Naive B cell (primary cell): ENCODE measurements at places on chromosomes 2 and 18.

GRCh38 chr2:74259733-74260132 is 61.3 kb downstream of the MTHFD2 start:
- DNase-seq: no peak

DNA sequence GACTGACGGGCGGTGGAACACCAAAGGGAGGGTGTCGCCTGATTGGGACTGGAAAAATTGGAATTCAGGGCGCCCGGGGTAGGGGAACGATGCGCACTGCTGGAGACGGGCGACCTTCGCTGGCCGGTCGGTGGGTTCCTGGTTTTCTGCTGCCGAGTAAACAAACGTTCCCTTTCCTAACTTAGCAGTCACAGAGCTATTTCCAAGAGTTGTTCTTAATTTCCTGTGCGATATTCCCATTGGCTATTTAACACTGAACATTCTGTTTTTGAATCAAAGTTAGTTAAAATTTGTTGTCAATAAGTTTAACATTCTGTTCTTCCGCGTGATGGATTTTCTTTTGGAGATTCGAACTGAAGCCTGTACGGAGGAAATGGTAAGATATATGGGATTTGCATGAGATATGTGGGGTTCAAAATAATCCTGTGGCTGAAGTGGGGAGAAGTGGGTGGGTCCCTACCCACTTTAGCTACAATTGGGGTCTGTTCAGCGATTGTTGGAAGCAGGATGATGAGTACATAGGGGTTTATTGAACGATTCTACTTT is 862 bp downstream of the C18orf54 start:
- DNase-seq: peak; percentile 0

- DNase-seq: no peak
These were observed 220.9 kb upstream of the PID1 start for GRCh38 chr2:229492034-229492433.

- DNase-seq: no peak
These were observed 15.0 kb upstream of the BMPR2 start for GRCh38 chr2:202361108-202361507.

DNA sequence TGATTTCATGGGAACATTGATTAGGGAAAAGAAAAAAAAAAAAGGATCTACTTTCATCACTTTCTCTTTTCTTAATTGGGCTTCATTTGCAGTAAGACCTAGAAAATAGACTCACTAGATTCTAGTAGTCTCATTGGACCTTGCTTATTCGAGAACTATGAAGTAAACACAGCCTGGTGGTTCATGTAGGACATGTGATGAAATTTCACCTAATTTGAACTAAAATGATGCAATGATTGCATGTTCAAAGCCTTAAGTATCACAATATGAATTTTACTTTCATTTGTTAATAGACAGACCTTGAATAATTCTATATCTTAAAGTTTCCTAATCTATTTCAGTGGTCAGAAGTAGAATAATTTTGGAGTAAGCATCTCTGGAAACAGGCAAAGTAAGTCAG is 688.9 kb upstream of the NRXN1 start:
- no peak for DNase-seq

DNA sequence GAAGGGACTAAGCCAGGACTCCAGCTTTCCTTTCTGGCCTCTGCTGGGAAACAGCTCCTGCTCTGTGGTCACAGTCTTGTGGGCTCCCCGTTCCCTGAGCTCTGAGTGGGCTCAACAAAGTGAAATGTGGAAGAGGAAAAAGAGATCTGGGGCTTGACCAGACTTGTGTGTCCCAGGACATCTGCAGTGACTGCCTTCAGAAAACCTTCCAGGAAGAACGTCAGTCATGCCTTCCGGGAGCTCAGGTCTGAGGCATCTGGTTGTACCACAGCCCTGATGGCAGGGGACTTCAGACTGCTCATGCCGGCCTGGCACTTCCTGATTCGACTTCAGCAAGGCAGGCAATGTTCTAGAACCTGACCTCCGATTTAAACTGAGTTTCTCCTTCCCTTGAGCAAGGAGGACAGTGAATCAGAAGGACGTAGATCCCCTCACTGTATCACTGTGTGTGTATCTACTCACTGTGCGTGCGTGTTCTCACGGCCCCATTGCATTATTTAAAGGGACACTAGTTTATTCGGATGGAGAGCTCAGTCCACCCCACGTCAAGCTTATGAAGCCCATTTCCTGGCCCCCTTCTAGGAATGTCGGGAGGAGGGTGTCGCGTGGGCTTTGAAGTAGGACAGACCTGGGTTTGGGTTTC is 548 bp upstream of the FBLN7 start:
- no peak for DNase-seq

GRCh38 chr2:109611467-109612095 is 2.2 kb downstream of the SEPTIN10 start:
- DNase-seq: no peak

DNA sequence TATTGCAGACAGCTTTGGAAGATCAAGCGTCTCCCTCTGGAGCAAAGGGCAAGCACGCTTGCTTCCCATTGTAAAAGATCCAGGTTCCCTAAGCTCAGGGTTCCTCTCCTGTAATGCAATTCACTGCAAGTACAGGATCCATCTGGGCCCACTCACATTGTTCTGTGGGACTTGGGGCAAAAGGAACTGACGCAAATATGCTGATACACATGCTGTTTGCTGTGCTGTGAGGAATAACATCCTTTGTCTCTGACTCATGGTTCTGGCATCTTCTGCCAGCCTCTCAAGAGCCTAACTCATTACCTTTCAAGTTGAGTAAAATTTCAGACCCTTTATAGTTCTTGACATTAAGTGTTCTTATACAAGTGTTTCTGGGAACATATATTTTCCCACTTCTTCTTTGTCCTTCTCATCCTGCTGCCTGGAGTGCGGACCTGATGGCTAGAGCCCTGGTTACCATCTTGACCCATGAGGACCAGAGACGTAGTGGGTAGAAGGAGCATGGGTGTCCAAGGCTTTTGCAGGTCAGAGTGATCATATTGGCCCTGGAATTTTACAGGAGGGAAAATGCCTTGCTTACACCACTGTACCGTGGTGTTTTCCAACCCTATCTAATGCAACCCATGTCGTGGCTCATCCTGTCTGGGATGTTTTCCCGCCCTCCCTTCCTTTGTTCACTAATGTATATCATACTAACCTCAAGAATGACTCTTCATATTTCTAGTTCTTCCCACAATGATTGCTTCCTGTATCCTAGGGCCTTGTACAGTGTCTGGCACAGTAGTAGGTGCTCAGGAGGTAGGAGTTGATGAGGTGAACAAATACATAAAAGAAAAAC is 145.7 kb upstream of the GLI2 start:
- no peak for DNase-seq

DNA sequence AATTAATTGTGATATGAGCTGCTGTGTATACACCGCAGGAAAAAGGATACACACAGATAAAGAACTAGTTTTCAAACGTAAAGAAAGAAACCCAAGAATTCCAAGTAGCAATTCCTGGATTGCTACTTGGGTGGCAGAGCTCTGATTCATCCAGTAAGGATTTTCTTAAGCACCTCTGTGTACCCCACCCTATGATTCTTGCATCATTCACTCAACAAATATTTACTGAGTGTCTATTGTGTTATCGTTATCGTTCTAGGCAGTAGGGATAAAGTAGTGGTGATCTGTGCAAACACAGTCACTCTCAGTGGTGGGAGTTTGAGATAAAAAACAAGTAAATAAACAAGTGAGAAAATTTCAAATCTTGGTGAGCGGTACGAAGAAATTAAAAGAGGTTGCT is 4.9 kb upstream of the TMEM200C start:
- DNase-seq: no peak

GRCh38 chr2:19929226-19929625 is 27.4 kb upstream of the TTC32 start:
- DNase-seq: no peak

DNA sequence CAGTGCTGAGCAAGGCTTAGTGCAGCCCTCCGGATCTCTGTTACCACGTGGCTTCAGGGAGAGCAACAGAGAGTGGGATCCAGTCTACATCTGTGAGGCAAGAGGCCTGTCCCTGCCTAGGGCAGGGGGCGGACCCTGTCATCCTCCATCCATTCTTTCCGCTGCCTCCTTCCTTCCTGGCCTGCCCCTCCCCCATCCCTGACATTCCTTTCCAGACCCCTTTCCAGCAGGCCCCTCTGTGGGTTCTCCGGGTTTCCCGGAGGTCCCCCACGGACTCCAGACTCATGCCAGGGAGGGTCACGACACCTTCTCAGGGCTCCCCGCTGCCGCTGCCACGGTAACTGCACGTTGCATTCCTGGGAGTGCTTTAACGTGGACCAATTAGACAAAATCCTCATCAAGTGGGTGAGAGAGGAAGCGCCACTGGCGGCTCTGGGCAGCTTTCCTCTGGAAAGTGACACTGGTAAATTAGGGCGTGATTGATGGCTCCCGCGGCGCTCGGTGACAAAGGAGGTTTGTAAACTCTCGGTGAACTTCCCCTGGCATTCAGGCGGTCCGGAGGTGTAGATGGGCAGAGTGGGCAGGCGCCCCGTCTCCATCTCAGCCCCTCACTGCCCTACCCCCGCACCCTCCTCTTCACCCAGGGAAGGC is 11.4 kb downstream of the ATOH8 start:
- DNase-seq: no peak

DNA sequence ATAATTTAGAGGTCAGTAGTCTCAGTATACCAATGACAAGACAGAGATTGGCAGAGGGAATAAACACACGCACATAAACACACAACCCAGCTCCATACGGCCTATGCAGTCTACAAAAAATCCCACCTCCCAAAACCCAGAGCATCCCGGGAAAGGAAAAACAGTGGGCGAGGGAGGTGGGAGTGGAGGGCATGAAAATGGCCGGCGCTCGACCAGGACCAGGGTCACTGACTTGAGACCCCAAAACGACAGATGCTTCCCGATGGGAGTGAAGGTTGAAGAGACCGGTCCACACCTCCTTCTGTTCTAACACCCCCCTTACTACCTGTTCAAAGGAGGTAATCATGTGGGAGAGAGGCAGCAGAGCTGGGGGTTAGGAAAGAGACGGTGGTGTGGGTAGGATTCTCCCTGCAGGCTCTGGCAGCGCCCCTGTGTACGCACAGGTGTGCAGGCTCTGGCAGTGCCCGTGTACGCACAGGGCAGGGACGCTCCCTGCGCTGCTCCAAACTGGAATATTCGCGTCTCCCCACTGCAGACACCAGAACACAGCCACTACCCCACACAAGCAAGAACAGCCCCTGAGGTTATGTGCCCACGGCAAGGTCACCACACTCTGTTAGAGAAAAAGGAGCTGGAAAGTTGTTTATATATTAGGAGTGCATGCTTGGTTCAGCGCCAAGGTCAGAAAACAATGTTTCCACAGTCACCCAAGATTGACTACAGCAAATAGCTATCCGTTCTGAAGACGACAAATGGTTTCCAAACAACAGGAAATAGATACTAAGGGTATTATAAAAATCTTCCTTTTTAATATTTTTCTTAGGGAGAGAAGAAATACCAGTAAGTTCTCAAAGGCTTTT is 67.9 kb downstream of the EIPR1 start:
- DNase-seq: no peak

GRCh38 chr18:74509856-74510769 is 13.9 kb downstream of the CNDP2 start:
- no peak for DNase-seq

GRCh38 chr2:233490831-233491230 is 75.8 kb downstream of the USP40 start:
- DNase-seq: no peak

DNA sequence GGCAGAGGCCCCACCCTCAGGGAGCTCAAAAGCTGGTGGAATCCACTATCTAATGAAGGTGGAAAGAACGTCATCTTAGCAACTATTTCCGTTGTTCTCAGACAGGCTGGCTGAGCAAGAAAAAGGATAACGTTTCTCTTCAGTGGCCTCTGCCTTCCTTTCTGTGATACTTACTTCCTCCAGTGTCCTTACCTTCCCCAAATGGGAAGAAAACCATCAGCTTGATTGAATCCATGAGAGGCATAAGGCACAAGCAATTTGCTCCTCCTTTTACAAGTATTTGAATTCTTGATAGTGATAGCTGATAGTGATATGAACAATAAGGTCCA is 8.1 kb upstream of the NCOA1 start:
- DNase-seq: no peak

DNA sequence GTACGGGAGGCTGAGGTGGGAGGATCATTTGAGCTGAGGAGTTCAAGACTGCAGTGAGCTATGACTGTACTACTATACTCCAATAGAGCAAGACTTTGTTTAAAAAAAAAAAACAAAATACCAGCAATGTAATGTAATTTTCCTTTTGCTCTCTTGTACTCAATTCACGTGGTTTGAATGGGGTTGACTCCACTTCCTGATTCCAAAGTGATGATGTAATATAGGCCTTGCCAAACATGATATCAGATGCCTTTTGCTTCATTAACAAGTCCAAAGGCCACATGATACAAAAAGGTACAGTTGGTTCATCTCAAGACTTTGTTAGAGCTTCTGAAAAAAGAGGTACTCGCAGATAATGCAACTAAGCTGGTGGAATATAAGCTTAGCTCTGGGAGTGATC is 321.8 kb downstream of the ZEB2 start:
- DNase-seq: no peak

DNA sequence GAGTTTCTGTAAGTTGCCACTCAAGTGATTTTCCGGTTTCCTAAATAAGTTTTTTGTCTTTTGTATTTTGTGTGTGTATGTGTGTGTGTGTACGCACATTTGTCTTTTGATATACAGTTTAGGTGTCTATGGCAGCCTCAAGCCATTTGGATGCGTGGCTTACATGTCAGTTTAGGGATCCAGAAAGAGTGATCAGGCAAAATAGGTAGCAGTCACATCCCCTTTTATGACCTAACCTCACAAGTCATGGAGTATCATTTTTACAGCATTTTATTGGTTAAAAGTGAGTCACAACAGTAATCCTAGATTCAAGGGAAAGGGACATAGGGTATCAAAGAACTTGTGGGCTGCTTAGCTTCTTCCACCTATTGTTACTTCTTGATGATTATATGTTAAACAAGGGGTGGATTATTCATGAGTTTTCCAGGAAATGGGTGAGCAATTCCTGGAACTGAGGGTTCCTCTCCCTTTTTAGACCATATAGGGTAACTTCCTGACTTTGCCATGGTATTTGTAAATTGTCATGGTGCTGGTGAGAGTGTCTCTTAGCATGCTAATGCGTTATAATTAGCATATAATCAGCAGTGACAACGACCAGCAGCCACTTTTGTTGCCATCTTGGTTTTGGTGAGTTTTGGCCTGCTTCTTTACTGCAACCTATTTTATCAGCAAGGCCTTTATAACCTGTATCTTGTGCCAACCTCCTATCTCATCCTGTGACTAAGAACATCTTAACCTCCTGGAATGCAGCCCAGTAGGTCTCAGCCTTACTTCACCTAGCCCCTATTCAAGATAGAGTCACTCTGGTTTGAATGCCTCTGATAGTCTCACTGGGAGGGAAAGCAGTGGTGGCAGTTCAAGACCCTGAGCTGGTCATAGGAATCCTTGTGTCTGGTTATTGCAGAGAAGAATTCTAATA is 8.6 kb upstream of the SOCS6 start:
- DNase-seq: no peak

GRCh38 chr2:100178085-100178788 is 35.8 kb upstream of the AFF3 start:
- peak; percentile 22 for DNase-seq

- DNase-seq: no peak
These were observed 181.3 kb downstream of the ALPK2 start for GRCh38 chr18:58447402-58448095.

DNA sequence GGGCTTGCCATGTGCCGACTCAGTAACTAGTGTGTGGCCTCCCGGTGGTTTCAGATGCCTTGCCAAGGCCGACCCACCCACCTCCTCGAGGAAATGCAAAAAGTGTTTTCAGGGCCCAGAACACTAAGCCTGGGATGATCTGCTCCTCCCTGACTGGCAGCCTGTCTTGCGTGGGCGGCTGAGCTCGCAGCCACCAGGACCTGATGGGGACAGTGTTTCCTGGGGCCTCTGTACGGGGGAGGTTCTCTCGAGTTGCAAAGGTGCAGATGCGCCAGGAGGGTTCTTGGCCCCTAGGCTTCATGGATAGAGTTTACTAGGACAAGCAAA is 85.2 kb downstream of the GLI2 start:
- no peak for DNase-seq
